ENCODE measurements at places on chromosomes 4 and X.

- no peak for DNase-seq
These were observed 38.8 kb downstream of the KDR start for GRCh38 chr4:55086578-55086977.

GRCh38 chr4:73989031-73989430 lies 1.0 kb upstream of the PPBP start:
- no peak for DNase-seq

DNA sequence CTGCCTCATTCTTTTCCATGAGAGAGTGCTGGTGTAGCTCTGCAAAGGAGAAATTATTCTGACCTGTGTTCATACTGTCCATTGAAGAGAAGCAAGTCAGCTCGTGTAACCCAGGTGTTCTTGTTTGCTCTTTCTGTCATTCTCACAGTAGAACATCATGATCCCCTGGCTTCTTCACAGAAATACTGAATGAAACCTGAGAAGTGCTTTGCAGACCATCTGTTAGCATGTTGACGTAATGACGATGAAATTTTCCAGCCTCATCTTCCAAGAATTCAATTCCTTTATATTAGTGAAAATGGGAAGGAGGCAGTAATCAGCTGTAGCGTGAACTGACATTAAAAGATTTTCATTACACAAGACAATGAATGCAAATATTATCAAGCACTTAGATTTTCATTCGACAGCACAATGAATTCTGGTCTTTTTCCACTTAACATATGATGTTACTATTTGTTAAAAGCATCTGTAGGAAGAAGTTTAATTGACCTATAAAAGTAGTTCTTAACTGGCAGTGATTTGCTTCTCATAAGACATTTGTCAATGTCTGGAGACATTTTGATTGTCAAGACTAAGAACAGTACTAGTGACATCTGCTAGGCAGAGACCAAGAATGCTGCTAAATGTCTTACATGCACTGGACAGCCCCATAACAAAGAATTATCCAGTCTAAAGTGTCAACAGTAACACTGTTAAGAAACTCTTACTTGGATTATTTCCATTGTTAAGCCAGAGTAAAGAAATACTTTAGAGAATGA lies 246.3 kb downstream of the BANK1 start:
- no peak for DNase-seq

DNA sequence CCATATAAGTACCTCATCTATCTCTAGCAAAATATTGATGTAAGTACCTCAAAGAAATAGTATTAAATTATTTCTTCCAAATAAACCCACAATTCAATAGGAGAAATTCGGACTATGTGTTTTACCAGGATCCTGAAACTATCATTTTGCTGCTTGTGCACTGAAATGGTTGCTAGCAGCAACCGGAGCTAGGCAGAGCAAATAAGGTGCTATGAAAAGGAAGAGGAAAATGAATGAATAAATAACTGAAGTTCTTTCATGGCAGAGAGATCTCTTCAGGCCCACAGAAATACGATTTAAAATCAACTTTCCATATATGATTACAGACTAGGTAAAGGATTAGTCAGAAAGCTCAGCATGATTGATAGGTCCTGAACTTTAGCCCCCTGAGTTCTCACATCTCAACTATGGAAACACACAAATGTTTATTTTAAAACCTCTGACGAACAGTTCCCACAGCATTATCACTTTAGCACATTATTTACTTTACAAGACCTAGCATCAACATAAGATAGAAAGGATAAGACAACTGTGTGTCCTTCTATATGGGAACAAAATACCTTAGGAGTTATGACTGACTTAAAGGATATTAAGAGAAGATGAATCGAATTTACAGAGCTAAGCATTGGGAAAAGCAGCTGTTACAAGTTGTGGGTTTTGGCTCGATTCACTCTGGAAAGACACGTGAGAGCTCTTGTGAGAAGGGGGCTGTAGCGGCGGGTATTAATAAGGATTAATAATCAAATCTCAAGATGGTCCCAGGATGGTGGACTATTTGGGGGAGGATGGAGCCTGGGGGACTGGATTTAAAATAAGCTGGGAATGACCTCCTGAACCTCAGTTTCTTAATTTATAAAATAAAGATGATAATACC lies 104.3 kb downstream of the CORIN start:
- peak; percentile 7 for DNase-seq

GRCh38 chr4:10179957-10180602 lies 63.5 kb upstream of the WDR1 start:
- DNase-seq = no peak

DNA sequence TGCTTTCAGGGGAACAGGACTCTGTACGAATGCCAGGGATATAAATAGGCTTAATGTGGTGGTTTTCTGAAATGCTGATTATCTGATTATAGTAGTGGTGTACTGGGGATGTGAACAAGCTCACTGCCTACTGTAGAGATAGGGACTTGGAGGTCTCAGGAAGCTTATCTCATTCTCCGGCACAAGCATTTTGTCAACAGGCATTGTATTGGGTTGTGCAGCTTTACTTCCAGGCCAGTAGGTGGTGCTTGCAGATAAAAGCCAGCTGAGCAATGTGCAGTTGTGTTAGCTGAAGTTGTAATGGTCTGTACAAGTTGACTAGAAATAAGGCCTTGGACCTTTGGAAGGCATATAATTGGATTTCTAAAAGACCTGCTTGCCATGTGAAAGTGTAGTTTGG lies 49.5 kb upstream of the TMLHE start:
- DNase-seq = no peak

DNA sequence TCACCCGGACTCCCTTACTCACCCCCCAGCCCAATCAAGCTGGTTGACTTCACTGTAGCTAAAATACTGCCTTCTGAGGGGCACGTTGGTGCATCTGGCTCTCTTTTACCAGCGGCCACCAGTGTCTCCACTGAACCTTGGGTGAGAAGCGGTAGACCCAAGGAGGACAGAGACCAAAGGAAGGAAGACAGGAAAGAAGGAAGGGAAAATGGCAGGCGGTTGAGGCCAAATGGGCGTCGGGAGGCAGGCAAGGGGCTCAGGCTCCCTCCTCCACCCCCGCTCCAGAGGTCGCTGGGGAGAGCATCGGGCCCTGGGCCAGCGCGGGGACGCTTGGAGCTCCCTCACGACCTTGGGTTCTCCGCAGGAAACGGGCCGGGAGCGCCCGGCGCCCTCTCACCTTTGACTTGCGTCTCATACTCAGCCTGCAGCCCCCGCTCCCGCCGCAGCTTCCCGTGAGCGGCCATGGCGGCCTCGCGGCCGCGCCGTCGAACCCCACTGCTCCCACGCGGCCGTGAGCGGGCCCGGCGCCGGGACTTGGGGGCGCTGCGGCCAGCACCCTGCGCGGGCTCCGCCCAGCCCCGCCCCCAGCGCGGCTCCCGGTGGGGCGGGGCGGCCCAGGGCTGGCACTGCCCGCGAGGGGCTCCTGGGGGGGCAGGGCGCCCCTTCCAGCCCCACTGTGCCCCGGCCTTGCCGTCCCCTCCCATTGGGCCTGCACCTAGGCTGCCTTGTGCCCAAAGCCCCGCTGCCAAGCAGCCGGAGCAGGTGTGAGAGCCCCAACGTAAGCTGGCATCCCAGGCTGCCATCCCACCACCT lies at the start of gene ARHGAP4:
Gene ARHGAP4 (minus strand): TSS at position 526 of the 813 bp plus-strand sequence. CDS start 62 bp downstream, at position 464.
- no peak for DNase-seq

- DNase-seq = peak; percentile 11
These were observed 15.1 kb downstream of the TAF9B start for GRCh38 chrX:78124307-78124706.

Measured in spinal cord (tissue), 10 donors.